ENCODE measurements at places on chromosomes 16 and 17.

- DNase-seq, result no peak
Measured at GRCh38 chr17:17090642-17091103, 48.4 kb downstream of the MPRIP start.

GRCh38 chr17:50475362-50475761 lies 3.3 kb upstream of the RSAD1 start:
- peak; percentile 6 for DNase-seq

DNA sequence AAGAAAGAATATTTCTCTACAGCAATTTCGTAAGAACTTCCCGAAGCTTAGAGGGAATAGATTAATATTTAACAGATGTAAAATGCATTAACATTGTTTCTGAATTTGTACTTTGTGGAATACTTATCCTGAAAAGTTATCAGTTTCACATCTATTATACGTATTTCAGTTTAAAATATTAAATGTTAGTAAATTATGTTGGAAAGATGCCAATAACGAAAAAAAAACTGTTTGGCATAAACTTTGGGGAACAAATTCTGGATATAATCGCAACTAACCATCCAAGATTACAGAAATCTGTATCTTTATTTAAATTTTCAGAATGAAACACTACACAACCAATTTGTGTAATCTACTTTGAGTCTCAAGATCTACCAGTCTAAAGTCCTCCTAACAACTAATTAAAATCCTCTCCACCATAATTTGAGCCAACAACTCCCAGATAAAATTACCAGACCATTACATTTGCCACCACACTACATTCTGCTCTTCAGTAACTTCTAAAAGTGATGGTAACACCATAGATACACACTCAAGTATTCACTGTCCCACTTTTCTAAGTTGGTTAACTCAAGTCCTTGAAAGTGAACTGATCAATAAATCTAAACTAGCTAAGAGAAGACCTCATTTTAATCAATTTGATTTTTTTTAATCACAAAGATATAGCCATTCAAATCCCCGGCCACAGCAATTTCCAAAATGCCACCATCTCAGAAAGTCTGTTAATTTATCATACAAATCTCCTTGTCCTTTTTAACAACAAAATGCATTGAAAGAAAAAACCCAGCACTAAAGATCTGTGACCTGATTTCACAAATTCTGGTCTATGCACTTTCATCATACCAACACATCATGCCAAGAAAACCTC lies 2.0 kb downstream of the SIAH1 start:
- DNase-seq, result no peak

DNA sequence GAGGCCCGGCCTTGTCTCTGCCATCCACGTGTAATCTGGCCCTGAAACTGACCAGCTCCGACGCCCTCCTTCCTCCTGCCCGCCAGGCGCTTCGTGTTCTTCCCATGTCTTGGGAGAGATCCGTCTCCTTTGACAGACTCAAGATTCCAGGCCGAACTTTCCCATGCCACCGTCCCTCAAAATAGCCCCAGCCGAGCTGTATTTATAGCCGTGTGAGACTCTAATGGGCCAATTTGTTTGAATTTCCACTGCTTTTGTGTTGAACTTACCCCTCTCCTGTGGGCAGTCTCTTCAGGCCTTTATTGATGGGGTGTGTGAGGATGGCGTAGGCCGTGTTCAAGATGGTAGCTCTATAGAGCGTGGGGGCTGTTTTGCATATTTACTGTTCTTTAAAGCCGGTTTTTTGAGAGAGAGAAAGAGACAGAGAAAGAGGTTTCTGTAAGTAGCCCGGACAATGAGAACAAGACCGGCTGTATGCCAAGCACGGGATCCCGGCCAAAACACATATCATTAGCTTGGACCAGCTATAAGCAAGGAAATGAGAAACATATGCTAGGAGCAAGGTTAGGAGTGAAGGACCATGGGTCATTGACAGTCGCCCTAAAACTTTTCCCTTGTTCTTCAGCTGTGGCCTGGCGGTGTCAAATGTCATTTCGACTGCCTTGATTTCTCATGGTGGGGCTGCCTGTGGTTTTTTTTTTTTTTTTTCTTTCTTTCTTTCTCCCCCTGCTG lies 124.5 kb upstream of the ZFHX3 start:
- DNase-seq, result peak; percentile 94

DNA sequence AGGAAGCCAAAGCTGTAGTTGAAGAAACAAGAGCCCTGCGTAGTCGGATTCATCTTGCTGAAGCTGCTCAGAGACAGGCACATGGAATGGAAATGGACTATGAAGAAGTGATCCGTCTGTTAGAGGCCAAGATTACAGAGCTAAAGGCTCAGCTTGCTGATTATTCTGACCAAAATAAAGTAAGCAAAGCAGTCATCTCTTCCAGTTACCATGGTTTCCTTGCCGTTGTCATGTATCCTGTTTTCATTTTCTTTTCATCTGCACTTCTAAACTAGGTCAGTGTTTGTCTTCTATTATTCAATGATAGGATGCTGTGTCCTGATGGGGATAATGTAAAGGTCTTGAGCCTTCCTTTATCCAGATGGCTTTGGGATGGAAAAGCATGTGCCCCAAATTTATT lies 104.3 kb downstream of the STXBP4 start:
- no peak for DNase-seq

DNA sequence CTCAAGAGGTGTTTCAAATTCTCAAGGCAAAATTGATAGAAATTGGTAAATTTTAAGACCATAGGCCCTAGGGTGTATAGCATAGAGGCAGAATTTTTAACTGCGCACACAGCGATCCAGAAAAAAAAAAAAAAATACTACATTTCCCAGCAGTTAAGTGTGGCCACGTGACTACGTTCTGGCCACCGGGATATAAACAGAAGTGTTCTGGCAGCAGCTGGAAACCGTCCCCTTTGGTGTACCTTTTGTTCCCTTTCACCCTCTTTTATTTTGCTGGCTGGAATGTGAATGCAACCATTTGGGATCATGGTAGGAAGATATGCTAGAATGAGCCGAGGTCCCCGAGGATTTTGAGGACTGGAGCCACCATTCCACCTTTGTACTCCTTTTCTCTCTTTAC lies 52.7 kb upstream of the AKAP1 start:
- DNase-seq, result no peak

- no peak for DNase-seq
Measured at GRCh38 chr17:57819867-57820266, 30.0 kb downstream of the MRPS23 start.

- peak; percentile 90 for DNase-seq
Measured at GRCh38 chr17:12765548-12765947, 23.8 kb upstream of the ARHGAP44 start.

DNA sequence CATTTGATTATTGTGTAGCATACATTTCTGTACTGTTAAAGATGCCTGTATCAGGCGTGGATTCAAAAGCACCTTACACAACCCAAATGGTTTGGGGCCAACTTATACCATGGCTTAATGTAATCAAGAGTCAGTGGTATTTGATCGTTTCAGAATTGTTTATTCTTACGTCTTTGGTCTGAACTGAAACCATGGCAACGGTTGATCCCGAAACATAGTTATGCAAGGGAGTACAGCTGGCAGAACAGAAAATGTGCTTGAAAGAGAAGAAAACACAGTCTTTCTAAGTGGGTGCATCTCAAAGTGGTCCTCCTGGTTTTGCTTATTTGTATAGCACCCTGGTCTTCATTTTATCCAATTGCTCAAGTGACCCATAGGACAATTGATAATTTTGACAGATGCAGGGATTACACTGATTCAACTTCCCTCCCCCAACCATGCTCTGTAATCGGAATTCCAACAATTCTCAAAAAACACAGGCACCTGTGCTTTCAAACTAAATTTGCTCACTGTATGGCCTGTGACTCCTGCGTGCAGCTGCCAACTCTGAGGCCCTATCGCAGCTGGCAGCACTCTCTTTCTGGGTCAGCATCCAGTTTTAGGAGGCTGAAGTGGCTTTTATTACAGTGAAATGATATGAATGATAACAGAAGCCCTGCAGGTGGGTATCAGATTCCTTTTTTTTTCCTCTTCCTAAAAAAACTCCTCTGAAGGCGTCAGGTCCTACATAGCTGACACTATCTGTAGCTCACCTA lies 77.0 kb upstream of the AXIN2 start:
- DNase-seq, result no peak

- DNase-seq, result no peak
Measured at GRCh38 chr17:78592991-78593329, 15.8 kb upstream of the DNAH17 start.

DNA sequence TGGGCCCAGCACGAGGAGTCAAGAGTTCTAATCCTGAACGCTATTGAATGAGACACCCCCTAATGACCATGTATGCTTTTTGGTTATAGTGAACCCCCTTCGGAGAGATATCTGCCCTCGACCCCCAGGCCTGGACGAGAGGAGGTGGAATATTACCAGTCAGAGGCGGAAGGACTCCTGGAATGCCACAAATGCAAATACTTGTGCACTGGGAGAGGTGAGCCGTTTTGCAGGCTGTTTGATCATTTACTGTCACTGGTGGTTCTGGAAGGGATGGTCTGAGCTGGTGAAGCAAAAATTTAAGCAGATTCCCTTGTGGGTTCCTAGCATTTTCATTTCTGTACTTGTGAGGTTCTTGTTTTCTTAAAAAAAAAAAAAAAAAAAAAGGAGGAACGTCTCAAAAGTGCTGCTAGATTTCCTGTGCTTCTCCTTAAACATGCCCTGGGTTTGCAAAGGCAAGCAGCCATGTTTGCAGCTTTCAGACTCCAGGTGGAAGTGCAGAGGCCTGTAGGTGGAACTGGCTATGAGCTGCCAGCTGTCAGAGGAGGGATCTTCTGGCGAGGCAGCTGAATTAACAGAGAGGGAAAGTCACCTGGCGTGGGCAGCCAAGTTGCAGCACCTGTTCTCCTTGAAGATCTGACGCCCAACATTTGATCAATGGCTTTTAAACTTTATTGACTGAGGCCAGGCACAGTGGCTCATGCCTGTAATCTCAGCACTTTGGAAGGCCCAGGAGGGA lies 3.5 kb downstream of the MARVELD3 start:
- no peak for DNase-seq

DNA sequence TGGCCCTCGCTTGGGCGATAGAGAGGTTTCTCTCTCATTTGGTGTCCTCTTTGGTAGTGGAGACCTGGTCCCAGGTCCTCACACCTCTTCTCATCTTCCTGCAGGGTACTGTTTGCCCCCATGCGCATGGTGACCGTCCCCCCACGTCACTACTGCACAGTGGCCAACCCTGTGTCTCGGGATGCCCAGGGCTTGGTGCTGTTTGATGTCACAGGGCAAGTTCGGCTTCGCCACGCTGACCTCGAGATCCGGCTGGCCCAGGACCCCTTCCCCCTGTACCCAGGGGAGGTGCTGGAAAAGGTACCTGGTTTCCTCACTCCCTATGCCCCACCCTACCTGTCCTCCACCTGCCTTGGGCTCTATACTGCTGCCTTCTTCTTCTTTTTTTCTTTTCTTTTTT lies 10.5 kb downstream of the MVP start:
- no peak for DNase-seq

DNA sequence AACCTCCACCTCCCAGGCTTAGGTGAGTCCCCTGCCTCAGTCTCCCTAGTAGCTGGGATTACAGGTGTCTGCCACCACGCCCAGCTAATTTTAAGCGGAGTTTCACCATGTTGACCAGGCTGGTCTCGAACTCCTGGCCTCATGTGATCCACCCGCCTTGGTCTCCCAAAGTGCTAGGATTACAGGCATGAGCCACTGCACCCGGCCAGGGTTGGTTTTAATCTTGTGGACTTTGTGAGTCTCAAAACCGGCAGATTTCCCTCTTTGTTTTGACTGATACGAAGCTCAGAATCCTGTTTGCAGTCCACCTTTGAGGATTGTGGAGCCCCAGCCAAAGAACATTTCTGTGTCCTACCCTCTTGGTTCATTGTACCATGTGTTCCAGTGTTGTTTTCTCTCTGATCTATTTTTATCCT lies 16.4 kb upstream of the CPSF4L start:
- DNase-seq, result no peak

- DNase-seq, result no peak
Measured at GRCh38 chr17:72343911-72344310, 223.1 kb downstream of the SOX9 start.

GRCh38 chr17:2452216-2452750 lies 51.4 kb upstream of the MNT start:
- DNase-seq, result no peak

GRCh38 chr17:41633556-41634199 lies 9.3 kb upstream of the KRT17 start:
- no peak for DNase-seq

DNA sequence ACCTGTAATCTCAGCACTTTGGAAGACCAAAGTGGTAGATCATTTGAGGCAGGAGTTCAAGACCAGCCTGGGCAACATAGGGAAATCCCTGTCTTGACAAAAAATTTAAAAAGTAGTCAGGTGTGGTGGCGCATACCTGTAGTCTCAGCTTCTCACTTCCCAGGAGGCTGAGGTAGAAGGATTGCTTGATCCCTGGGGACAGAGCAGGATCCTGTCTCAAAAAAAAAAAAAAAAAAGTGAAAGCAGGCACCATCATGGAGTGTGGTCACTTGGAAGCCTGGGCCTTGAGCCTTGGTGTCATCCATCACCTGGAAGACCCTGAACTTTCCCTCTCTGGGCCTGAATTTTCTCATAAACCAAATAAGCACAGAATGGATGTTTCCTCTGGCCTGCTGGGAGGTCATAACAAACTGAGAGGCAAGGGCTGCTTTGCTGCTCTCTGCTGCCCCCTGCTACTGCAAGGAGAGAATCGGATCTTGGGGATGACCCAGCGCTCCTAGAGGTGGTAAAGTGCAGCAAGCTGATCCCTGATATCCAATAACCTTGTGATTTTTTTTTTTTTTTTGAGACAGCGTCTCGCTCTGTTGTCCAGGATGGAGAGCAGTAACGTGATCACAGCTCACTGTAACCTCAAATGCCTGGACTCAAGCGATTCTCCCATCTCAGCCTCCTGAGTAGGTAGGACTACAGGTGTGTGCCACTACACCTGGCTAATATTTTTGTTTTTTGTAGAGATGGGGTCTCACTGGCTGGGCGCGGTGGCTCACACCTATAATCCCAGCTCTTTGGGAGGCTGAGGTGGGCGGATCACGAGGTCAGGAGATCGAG lies 75.9 kb upstream of the RNU2-1 start:
- no peak for DNase-seq
